Left lung (tissue), 14 donors: ENCODE measurements at places on chromosomes 12 and 14. TPM values are rescaled to one million over a fixed set of nuclear protein-coding genes. Genes with fewer than 3 reads are reported as not detected.

DNA sequence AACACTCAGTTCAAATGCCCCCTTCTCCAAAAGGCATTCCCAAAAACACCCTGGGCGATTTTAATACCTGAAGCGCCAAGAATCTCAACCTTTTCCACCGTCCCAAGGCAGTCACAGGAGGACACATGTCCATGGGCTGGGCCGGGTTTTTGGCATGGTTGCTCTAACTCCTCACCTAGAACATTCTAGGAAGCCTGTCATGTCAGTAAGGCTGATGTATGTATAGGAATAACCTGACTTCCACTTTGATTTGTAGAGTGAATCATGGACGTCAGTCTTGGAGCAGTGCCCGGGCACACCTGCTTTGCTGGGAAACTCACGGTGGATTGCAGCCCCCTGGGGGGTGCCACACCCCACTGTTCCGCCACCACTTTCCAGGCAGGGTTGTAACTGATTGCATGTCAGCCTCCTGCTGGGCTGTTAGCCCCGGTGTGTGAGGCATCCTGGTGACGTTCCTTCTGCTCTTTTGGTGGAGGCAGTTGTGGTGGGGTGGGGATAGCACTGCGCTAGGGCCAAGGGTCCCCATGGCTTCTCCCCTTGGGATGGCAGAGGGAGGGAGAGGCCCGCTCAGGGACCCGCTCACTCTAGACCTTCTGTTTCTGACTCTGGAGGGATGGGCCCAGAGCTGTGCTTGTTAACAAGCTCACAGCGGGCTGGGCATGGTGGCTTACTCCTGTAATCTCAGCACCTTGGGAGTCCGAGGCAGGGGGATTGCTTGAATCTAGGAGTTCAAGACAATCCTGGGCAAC, 35.2 kb upstream of the FAM181A start:
- no peak overlapping the region for H3K27ac ChIP-seq
- no peaks in the 10 kb centered on the region for H3K27me3 ChIP-seq
- H3K36me3 ChIP-seq, result no peaks in the 10 kb centered on the region
- H3K4me1 ChIP-seq, result no peaks in the 10 kb centered on the region
- no peak for DNase-seq

DNA sequence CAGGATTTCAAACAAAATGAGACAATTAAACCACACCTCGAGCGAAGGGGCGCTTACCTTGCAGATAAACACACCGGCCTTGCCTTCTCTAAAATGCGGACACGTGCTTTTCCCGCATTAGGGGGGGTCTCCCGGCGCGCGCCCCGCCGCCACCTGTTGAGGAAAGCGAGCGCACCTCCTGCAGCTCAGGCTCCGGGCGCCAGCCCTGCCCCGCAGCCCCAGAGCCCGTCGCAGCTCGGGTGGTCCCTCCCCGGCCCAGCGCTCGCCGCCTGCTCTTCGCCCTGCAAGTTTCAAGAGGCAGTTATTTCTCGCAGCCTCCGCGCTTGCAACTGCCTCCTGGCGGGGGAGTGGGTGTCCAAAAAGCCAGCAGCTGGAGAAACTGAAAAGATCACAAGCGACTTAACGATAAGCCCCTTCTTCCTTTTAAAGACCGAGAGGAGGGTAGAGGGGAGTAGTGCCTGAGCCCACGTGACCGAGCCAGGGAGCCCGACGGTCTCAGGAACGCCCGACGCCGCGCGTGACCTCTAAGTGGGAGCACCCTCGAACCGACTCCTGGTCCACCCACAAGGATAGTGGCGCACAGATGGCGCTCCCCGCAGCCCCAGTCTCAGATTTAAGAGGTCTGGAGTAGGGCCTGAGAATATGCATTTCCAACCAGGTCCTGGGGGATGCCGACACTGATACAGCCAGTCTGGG, at the start of gene ESR2:
Gene ESR2, minus strand, starts transcription at position 396 of the 696 bp plus-strand sequence. CDS start 11,386 bp downstream, outside the sequence.
- peak within 1 kb of the TSS; percentile 28 for H3K4me3 ChIP-seq
- H3K27ac ChIP-seq, result no peak within 1 kb of the TSS
- H3K27me3 ChIP-seq, result peaks cover 38% of the 10 kb centered on the region
- peak; percentile 47 for DNase-seq
- no peaks in the 10 kb centered on the region for H3K36me3 ChIP-seq
- no peaks in the 10 kb centered on the region for H3K4me1 ChIP-seq

DNA sequence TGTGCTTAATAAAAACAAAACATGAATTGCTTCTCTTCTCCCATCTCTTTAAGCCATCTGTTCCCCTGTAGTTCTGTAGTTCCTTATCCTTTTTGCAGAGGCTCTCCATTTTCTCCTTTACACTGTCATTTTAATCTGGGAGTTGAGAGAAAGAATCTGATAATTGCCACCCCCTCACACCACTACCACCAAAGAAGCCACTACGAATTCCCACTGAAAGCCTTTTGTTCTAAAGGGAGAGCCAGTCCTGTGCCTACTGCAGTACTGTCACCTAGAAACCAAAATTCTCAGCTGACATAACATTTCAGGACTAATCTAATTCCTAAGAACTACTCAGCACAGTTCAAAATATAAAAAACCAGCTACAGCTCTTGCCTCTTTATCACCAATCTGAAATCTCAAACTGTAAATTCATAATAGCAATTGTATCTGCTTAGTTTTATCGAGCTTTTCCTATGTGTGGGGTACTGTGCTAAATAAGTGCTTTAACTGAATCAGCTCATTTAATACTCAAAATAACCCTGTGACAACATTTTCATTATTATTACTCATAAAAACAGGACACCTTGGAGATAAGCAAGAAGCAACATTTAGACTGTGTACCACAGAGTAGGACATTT, 72.4 kb downstream of the SPPL3 start:
- no peaks in the 10 kb centered on the region for H3K27me3 ChIP-seq
- DNase-seq, result no peak
- peaks cover 14% of the 10 kb centered on the region for H3K4me1 ChIP-seq
- H3K36me3 ChIP-seq, result no peaks in the 10 kb centered on the region

Gene FLVCR2
- 20.2 TPM for total RNA-seq

DNA sequence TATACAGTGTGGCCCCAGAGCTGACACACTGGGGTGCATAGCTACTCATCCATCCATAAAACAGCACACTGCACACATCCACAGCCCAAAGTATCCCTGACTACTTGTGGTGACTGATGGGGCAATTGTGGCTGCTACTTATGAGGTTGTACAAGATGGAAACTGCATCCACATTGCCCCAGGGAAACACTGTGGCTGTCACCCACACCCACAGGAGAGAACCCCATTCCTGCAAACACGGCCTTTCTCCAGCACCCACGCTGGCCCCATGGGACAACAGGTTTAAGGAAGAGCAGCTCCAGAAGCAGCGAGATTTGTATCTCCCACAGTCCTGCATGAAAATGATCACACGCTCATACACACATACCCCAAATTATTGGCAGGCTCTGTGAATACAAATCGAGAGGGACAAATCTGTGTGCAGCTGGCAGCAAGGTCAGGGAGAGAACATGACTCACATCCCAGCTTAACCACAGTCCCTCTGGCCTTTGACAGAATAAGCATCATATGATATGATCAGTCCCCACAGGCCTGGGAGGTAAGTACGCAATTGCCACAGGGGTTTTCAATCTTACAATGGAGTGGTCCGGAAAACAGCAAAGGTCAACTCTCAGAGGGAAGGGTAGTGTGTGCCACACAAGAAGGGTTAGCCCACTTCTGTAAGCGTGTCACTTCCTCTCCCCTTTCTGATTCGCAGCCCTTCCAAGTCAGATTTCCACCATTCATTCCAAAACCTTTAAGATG, 61.9 kb downstream of the ESR2 start:
- H3K27me3 ChIP-seq, result no peaks in the 10 kb centered on the region
- H3K27ac ChIP-seq, result no peak overlapping the region

- H3K27ac ChIP-seq, result no peak overlapping the region
- DNase-seq, result no peak
- H3K36me3 ChIP-seq, result no peaks in the 10 kb centered on the region
- no peaks in the 10 kb centered on the region for H3K27me3 ChIP-seq
Observed at GRCh38 chr12:112303004-112303403, 79.2 kb downstream of the HECTD4 start.

Gene OTOGL
- total RNA-seq, result 0.09 TPM

Gene BMP4
- total RNA-seq, result 39.3 TPM

DNA sequence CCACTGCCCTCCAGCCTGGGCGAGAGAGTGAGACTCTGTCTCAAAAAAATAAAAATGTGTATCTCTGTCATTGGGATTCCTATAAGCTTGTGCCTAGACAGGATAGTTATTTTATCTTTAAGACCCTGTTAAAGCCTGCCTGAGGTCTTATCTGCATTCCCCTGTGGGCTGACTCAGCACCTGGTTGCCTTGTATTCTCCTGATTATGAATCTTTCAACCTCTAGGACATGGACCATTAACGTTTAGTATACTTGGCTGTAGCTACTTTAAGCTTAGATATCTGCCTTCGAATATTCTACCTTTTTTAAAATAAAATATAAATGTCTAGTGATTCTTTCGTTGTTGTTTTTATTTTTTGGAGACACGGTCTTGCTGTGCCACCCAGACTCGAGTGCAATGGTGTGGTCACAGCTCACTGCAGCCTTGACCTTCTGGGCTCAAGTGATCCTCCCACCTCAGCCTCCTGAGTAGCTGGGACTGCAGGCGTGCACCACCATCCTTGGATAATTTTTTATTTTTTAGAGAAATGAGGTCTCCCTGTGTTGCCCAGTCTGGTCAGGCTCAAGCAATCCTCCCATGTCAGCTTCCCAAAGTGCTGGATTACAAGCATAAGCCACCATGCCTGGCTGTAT, 41.3 kb downstream of the RESF1 start:
- no peaks in the 10 kb centered on the region for H3K36me3 ChIP-seq
- H3K27me3 ChIP-seq, result no peaks in the 10 kb centered on the region
- H3K27ac ChIP-seq, result no peak overlapping the region

DNA sequence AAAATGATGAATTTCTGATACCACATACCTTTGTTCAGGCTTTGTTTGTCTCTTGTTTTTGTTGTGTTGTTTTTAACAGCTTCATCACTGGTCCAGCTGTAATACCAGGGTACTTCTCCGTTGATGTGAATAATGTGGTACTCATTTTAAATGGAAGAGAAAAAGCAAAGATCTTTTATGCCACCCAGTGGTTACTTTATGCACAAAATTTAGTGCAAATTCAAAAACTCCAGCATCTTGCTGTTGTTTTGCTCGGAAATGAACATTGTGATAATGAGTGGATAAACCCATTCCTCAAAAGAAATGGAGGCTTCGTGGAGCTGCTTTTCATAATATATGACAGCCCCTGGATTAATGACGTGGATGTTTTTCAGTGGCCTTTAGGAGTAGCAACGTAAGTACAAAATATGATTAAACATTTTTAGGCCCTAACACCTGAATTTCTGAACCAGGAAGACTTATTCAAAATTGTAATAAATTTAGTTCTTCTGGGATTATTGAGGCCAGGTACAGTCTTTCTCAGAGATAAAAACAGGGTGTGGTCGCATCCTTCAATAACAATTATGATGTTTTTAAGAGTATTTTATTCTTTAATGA, 22.4 kb downstream of the RXYLT1 start:
- DNase-seq, result no peak
- H3K27me3 ChIP-seq, result no peaks in the 10 kb centered on the region

DNA sequence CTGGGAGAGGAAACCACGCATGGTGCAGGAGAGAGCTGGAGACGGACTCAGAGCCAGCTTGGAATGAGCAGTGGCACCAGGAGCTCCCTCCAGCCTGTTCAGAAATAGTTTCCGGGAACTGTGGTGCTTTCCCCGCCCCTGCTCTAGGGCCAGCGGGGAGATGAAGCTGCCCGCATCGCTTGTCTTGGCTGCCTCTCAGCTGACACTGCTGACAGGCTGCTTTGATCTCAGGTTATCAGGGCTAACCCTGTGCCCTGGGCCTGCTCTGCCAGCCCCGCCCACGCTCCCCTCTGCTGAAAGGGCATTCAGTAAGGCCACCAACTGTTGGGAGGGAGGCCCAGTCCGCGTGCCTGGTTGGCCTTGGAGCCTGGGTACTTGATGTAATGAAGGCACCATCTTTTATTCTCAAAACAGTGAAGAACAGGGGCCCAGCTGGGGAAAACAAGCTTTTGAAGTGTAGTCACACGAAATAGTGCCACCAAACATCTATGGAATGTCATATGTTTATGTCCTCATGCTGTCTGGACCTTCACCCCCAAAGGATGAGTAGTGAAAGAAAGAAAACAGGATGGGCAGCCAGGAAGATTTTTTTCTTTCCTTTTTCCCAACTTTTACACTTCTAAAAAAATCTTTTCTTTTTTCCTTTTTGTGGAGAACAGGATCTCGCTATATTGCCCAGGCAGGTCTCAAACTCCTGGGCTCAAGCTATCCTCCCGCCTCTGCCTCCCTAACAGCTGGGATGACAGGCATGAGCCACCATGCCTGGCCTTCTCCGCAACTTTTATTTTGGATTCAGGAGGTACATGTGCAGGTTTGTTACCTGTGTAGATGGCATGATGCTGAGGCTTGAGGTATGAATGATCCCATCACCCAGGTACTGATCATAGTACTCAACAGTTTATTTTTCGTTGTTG, 115.9 kb upstream of the TBX3 start:
- H3K27me3 ChIP-seq, result no peaks in the 10 kb centered on the region
- H3K27ac ChIP-seq, result no peak overlapping the region
- DNase-seq, result peak; percentile 61

GRCh38 chr12:129559776-129560175, 344.0 kb downstream of the TMEM132D start:
- no peak overlapping the region for H3K4me3 ChIP-seq
- H3K27me3 ChIP-seq, result no peaks in the 10 kb centered on the region
- no peaks in the 10 kb centered on the region for H3K4me1 ChIP-seq

- no peaks in the 10 kb centered on the region for H3K36me3 ChIP-seq
- H3K4me3 ChIP-seq, result no peak overlapping the region
- no peaks in the 10 kb centered on the region for H3K27me3 ChIP-seq
- H3K4me1 ChIP-seq, result no peaks in the 10 kb centered on the region
- no peak for DNase-seq
Observed at GRCh38 chr12:65900912-65901672, 76.8 kb downstream of the HMGA2 start.

Gene FIGNL2
- total RNA-seq, result 1.0 TPM

Gene KRT74
- total RNA-seq, result not detected

DNA sequence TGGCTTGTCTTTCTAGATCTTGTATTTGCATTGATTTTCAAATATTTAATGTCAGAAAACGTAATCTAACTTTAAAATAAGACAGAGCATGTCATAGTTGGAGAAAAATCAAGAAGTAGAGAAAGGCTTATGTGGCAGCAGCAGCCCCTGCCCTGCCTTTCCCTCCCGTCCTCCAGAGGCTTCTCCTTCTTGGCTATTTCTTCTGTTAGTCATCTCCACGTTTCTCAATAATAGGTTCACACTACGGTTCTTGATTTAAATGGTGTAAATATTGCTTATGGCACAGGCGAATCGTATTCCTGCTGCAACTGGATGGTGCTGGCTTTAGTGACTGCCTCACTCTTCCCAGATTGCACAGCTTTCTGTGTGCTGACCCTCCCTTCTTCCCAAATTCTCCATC, 42.8 kb downstream of the SLC8B1 start:
- H3K27me3 ChIP-seq, result no peaks in the 10 kb centered on the region
- no peak overlapping the region for H3K27ac ChIP-seq
- H3K4me3 ChIP-seq, result no peak overlapping the region
- no peak for DNase-seq
- H3K4me1 ChIP-seq, result no peaks in the 10 kb centered on the region

Gene MLEC
- total RNA-seq, result 180 TPM

Gene SYNE3
- total RNA-seq, result 11.1 TPM

- H3K36me3 ChIP-seq, result no peaks in the 10 kb centered on the region
- no peak overlapping the region for H3K4me3 ChIP-seq
- no peaks in the 10 kb centered on the region for H3K27me3 ChIP-seq
- no peak for DNase-seq
- H3K4me1 ChIP-seq, result no peaks in the 10 kb centered on the region
Observed at GRCh38 chr12:7035463-7035862, 17.2 kb upstream of the LPCAT3 start.

GRCh38 chr14:71583194-71583593, 349.0 kb upstream of the RGS6 start:
- no peaks in the 10 kb centered on the region for H3K36me3 ChIP-seq
- H3K27me3 ChIP-seq, result no peaks in the 10 kb centered on the region
- no peaks in the 10 kb centered on the region for H3K4me1 ChIP-seq
- no peak for DNase-seq
- H3K4me3 ChIP-seq, result no peak overlapping the region
